ENCODE measurements at places on chromosomes 1 and 21.
A peak's percentile ranks its signal among the peaks of the same experiment; 100 is the strongest.

GRCh38 chr1:19240673-19241538 lies 10.4 kb downstream of the EMC1 start:
- DNase-seq = peak; percentile 72

GRCh38 chr1:181801617-181802016 lies 259.9 kb downstream of the ZNF648 start:
- no peak for DNase-seq

DNA sequence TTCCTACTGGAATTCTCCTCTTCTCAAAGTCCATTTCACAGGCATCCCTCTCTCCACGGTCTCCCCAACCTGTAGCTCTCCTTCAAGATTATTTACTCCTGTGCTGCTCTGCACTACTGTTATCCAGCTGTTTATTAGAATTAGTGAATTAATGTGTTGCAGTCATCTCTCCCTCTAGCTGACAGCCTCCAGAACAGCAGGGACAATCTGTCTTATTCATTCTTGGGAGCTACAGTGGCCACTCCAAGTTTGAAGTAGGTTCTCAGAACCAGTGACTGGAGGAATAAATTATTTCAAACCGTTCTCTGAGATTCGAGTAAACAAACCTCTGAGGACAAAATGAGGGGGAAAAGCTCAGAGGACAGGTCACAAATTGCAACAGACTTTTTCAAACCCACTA lies 330.9 kb downstream of the RRAGC start:
- DNase-seq = no peak

- DNase-seq = peak; percentile 72
These were observed 10.6 kb downstream of the AVPR1B start for GRCh38 chr1:206106328-206107167.

DNA sequence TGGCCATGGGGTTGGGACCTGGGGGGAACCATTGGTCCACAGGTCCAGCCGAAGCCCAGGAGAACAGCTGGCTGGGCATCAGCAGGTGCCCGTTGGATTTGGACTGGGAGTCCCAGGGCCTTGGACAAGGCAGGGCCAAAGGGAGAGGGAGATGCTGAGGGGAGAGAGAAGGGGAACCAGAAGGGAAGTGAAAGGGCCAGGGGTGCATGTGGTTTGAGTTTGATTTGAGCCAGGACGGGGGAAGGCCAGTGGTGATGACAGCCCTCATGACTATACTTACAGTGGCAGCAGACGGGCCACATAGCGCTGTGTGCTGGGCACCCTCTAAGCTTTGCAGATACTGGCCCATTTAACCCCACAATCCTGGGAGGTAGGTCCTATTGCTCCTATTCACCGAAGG lies 18.8 kb downstream of the AGRN start:
- no peak for DNase-seq

All from CD4-positive, alpha-beta T cell treated with Interleukin-12 subunit alpha and Interleukin-12 subunit beta, for 1 hour (primary cell).